ENCODE measurements at places on chromosomes 7 and 10.

GRCh38 chr7:80060218-80060806, 74.3 kb upstream of the GNAI1 start:
- DNase-seq, result no peak

DNA sequence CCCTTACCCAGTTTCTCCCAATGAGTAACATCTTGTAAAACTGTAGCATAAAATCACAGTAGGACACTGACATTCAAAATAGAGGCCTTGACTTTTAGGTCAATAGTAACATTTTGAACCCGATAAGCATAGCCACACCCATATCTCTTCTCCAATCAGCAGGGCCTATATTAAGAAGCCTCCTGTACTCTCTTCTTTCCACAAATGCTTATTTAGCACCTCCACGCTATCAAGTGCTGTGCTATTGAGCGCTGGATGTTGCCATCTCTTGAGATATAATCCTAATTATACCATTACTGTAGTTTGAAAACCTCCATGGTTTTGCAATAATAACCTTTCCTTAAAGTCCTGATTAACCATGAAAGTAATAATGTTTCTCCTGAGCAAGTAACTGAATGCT, 40.1 kb upstream of the CBLL1 start:
- DNase-seq, result no peak

- DNase-seq, result no peak
These were observed 2.4 kb downstream of the SFTPD start for GRCh38 chr10:79946271-79947082.

- no peak for DNase-seq
These were observed 39.5 kb downstream of the CACNA2D1 start for GRCh38 chr7:82404094-82404493.

- DNase-seq, result no peak
These were observed 249.4 kb downstream of the RAB11FIP2 start for GRCh38 chr10:117797296-117797695.

- DNase-seq, result no peak
These were observed 23.9 kb upstream of the DGKI start for GRCh38 chr7:137870684-137871083.

DNA sequence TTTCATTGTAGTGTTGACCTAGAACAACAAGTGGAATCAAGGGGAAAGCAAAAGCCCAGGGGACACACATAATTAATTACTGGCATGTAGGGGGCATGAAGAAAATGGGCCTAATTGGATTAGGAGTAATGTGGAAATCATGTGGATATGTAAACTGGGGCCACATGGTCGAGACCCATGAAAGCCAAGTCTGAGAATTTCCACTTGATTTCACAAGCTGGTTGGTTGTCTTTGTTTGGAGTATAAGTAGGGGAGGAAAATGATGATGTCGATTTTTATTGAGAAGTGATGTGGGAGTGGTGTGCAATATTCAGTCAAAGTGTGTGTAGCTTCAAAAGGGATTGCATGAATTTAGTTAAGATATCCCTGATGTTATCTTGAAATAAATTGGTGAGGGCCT, 131.8 kb downstream of the LRRC4 start:
- no peak for DNase-seq

GRCh38 chr10:68594405-68594804, 34.3 kb downstream of the TET1 start:
- peak; percentile 29 for DNase-seq

DNA sequence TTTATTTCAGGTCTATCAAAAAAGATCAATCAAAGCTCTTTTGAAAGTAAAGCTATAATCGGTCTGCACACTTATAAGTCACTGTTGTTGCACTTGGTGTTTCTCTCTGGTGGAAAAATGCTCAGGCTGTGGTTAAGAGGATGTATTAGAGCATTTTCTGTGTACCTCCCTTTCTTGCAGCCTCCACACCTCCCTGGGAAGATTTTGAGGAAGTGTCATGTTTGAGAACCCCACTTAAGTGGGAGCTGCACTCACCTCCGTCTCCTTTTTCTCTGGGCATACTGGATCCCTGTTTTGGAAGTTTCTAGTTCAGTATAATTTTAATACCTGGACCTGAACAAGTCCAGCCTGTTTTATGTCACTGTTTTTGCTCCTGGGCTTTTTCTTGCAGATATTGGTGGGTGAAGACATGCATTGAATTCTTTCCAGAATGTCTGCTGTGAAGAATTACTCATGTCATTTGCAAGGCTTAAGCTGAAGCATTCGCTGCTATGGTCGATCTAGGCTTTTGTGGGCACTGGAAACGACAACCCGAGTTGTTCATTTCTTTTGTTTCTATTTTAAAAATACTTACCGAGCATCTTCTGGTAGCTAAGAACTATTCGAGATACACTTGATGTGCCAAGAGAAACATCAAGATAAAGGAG, 36.6 kb downstream of the TCF7L2 start:
- no peak for DNase-seq

GRCh38 chr10:8044331-8044907, 10.1 kb upstream of the GATA3 start:
- no peak for DNase-seq

GRCh38 chr10:80272793-80273522, 16.5 kb downstream of the MAT1A start:
- DNase-seq, result no peak

- no peak for DNase-seq
These were observed 23.5 kb upstream of the GPR26 start for GRCh38 chr10:123642697-123643096.

- no peak for DNase-seq
These were observed 402 bp upstream of the TMEM168 start for GRCh38 chr7:112790586-112791003.

DNA sequence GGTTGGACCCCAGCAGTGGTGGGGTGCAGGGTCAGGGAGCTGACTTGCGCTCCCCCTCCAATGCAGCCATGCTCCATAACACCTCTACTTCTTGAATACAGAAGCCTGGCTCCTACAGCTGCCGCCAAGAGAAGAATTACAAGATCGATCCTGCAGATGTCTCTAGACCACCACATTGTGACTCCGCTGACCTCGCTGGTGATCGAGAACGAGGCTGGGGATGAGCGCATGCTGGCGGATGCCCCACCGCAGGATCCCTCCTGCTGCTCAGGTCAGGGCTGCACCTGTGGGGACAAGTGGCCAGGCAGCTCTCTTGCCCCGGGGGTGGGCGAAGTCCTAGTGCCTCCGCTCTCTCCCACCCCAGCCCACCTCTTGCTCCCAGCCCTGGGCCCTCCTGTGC, 31.7 kb downstream of the ITIH2 start:
- no peak for DNase-seq

DNA sequence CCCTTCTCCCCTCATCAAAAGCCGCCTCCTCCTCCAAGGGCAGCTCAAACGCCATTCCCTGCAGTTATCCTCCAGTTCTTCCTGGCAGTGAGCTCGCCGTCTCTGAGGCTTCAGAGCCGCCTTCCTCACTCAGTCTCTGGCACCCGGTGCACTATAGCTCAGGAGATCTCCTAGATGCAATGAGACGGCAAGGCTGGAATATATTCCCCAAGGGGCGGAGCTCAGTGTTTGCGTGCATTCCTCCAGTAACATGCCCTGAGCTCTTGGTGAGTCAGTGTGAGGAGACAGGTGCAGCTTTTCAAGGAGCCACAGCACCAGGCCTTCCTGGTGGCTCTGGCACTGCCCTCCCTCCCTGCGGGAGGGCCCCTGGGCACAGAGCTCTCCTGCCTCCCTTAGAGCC, 512.6 kb upstream of the FOXK1 start:
- no peak for DNase-seq

GRCh38 chr10:1360011-1360557, 303.9 kb downstream of the WDR37 start:
- no peak for DNase-seq

GRCh38 chr7:27215356-27215755, 15.5 kb upstream of the HOXA13 start:
- no peak for DNase-seq

GRCh38 chr10:12140038-12140437, 10.6 kb downstream of the SEC61A2 start:
- DNase-seq, result no peak

GRCh38 chr10:16341637-16342036, 95.2 kb upstream of the PTER start:
- peak; percentile 34 for DNase-seq

DNA sequence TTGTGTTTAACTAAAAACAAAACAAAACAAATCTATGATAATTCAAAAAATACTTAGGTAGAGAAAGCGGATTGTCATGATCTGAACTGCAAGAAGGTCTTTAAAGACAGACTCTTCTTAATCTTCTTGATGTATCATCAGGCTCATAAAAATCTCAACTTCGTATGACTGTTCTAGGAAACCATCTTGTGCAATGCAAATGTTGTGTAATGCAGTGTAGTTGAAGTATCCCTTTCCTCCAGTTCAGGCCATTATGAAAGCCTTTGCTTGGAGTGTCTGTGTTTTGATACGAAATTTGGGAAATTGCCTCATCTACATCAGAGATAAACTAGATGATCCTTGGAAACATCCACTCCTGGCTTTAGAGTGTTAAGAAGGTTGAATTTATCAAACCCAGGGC, 30.9 kb downstream of the CDK1 start:
- DNase-seq, result no peak

GRCh38 chr7:127438836-127439235, 46.3 kb upstream of the ZNF800 start:
- DNase-seq, result no peak

- DNase-seq, result no peak
These were observed 23.9 kb upstream of the CALD1 start for GRCh38 chr7:134755422-134756022.

- DNase-seq, result no peak
These were observed 1.5 kb downstream of the DNA2 start for GRCh38 chr10:68470300-68470699.

GRCh38 chr7:90568213-90568612, 27.9 kb upstream of the CDK14 start:
- no peak for DNase-seq

- no peak for DNase-seq
These were observed 72.8 kb downstream of the PODXL start for GRCh38 chr7:131483586-131483985.

GRCh38 chr7:114977277-114977676, 55.4 kb downstream of the MDFIC start:
- no peak for DNase-seq

- no peak for DNase-seq
These were observed 35.7 kb upstream of the SHH start for GRCh38 chr7:155847821-155848435.

GRCh38 chr10:63466144-63466935, 563 bp upstream of the JMJD1C start:
- no peak for DNase-seq

DNA sequence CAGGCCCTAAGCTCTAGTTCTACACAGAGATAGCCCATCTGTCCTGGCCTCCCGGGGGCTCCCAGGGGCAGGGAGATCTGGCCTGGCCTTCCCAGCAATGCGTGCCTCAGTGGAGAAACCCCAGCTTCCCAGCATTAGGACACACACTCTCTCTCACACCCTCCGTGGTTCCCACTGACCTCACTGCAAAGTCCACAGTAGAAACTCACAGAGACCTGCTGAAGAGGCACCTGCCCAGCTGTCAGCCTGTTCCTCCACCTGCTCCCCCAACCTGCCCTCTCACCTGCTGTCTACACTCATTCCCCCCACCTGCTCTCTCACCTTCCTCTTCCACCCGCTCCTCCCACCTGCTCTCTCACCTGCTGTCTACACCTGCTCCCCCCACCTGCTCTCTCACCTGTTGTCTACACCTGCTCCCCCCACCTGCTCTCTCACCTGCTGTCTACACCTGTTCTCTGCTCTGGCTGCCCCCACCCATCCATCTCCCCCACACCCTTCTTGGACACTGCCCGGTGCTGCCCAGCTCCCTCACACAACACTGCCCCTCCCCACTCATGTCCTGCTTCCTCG, 21.1 kb upstream of the PFKP start:
- no peak for DNase-seq

- peak; percentile 65 for DNase-seq
These were observed 58.9 kb downstream of the PIP4K2A start for GRCh38 chr10:22655312-22655981.

- DNase-seq, result no peak
These were observed 3.9 kb upstream of the ANKRD7 start for GRCh38 chr7:118220583-118220982.

GRCh38 chr7:157860406-157860805, 523.6 kb downstream of the DNAJB6 start:
- DNase-seq, result no peak

DNA sequence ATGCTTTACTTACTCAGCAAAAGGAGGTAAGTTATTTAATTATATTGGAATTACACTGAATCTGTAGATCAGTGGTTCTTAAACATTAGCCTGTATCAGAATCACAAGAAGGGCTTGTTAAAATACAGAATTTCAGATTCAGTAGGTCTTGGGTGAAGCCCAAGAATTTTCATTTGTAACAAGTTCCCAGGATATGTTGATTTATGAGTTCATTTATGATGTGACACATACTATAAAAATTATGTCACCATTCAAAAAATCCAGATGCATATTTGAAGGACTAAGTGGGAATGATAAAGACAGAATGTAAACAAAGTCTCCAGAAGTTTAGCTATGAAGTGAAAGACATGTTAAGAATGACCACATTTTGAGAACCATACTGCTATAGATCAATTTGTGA, 52.3 kb downstream of the HECTD2 start:
- no peak for DNase-seq

DNA sequence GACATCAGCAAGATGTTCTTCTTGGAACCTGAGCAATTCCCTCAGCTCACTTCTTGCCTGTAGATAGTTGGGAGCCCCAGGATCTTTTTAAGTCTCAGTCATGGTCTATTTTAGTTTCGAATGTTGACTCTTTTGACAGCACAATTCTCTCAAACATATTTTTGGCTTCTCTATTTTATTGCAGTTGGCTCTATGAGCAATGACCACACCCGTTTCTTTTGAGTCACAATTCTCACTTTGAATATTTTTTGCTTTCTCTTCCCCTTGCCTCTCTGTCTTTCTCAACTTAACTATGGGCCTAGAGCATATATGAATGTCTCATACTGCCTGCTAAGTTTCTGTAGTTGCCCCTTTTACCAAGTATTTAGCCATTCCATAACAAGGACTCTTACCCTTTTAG, 222.8 kb downstream of the PTN start:
- no peak for DNase-seq

GRCh38 chr10:129593953-129594352, 126.9 kb downstream of the MGMT start:
- no peak for DNase-seq

GRCh38 chr7:131557652-131558385, 1.4 kb upstream of the PODXL start:
- DNase-seq, result no peak

- DNase-seq, result no peak
These were observed 70.3 kb upstream of the NMT2 start for GRCh38 chr10:15238555-15239335.

DNA sequence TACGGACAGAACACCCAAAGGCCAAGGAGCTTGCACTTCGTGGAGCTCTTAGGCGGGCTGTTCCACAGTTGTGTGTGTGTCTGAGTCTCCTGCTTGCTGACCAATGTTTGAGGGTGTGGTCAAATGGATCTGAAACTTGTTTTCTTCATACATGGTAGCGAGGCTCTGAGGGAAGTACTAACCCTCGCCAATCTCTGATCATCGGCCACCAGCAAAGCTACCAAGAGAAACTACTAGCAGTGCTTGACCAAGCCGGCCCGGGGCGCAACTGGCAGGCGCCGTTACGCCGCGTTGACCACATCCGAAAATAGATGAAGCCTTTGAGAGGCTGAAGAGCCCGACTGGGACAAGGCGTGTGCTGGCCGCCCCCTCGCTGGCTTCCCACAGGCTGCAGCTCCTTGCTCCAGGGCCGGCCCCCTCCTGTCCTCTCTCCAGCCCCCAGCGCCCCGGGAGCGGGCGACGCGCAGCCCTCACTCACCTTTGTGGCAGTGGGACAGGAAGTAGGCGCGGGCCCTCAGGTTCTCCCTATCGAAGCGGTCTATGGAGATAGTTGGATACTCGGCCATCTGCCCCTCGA, 384 bp downstream of the DCLRE1C start:
- no peak for DNase-seq

All from kidney epithelial cell (primary cell).